ENCODE measurements at places on chromosomes 13 and 19.

DNA sequence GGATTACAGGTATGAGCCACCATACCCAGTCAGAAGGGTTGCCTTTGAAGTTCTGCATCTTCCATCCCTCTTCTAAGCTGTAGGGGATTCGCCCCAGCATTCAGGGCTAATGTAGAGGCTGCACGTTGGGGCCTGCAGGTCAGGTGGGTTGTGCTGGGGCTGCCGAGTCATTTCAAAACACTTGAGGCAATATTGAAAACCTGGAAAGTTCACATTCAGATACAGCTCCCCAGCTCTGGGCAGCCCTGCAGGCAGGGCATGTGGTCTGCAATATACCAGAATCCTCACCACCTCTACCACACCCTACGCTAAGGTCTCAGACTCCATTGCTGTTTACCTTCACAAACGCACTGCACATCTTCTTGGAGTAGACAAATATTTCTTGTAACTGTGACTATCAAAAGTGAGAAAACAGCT, 24.6 kb downstream of the CCNE1 start:
- no peaks in the 10 kb centered on the region for H3K36me3 ChIP-seq
- H3K27ac ChIP-seq: no peak overlapping the region
- H3K27me3 ChIP-seq: peaks cover 4% of the 10 kb centered on the region

DNA sequence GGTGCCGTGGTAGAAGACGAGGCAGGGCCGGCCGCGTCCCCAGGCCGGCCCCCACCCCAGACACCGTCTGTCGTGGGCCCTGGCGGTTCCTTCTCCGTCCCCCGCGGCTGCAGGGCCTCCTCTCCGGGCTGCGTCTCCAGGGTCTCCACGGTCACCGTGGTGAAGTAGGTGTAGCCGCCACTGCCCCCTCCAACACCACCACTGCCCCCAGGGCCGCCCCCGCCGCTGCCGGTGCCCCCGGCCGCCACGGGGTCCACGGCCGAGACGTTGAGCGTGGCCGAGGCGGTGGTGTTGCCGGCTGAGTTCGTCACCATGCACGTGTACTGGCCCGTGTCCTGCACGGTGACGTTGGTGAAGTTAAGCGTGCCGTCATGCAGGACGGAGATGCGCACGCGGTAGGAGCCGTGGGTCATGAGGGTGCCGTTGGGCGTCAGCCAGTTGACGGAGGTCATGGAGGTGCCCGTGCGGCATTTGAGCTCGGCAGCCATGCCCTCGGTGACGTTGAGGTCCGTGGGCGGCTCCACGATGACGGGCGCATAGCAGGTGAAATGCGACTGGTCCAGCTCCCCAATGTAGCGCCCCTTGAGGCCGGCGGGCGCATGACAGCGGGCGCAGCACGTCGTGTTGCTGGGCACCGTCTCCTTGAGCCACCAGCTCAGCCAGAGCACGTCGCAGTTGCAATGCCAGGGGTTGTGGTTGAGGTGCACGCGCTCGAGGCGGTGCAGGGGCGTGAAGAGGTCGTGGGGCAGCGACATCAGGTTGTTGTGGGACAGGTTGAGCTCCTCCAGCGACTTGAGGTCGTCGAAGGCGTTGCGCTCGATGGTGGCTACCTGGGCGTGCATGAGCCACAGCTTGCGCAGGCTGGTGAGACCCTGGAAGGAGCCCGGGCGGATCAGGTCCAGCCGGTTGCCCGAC, 4.6 kb upstream of the ASPDH start:
- H3K4me1 ChIP-seq: no peaks in the 10 kb centered on the region
- H3K36me3 ChIP-seq: peaks cover 4% of the 10 kb centered on the region
- no peak overlapping the region for H3K27ac ChIP-seq
- H3K4me3 ChIP-seq: no peak overlapping the region

DNA sequence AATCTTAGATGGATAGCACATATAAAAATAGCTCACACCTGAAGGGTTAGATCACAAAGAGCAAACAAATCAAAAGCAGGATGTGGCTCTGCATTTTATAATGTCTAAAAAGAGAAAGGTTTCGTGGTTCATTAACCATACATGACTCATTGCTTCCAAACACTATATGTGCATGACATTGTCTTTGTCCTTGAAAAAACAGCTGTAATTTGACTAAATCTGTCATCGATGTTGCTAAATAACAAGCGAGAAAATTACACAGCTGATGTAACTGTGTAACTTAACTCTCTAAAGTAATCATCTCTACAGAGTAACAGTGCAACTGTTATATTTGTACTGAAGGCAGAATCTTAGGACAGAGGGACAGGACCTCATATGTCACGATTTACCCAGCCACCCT, 383.1 kb upstream of the GPC6 start:
- no peaks in the 10 kb centered on the region for H3K27me3 ChIP-seq
- H3K4me1 ChIP-seq: no peaks in the 10 kb centered on the region
- H3K27ac ChIP-seq: peak overlapping the region; percentile 43

- H3K4me1 ChIP-seq: no peaks in the 10 kb centered on the region
- no peaks in the 10 kb centered on the region for H3K36me3 ChIP-seq
- no peak overlapping the region for H3K27ac ChIP-seq
- H3K27me3 ChIP-seq: no peaks in the 10 kb centered on the region
Measured at GRCh38 chr19:29329460-29330134, 116.6 kb upstream of the UQCRFS1 start.

DNA sequence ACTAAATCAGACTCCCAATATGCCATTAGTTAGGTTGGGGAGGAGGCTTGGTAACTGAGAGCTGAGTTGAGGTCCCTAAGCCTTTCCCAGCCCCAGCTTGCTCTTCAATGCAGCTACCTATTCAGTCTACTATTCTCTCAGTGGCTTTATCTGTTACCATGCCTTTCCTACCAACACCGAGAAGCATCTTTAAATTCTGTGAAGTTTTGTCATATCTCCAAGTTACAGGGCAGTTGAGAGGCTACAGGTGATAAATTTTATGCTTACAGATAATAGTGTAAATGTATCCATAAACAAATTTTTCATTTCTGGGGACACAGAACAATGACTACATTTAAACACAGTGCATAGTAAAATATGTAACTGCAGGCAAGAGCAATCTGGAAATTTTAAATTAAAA, 110.6 kb downstream of the ELF1 start:
- no peak overlapping the region for H3K27ac ChIP-seq
- no peak overlapping the region for H3K4me3 ChIP-seq
- no peaks in the 10 kb centered on the region for H3K4me1 ChIP-seq
- no peak for DNase-seq
